ENCODE measurements at places on chromosomes 6 and 20.

- no peak overlapping the region for H3K4me3 ChIP-seq
- H3K27me3 ChIP-seq, result no peaks in the 10 kb centered on the region
- H3K27ac ChIP-seq, result no peak overlapping the region
- DNase-seq, result no peak
These were observed 159.5 kb downstream of the DLL1 start for GRCh38 chr6:170131351-170131750.

DNA sequence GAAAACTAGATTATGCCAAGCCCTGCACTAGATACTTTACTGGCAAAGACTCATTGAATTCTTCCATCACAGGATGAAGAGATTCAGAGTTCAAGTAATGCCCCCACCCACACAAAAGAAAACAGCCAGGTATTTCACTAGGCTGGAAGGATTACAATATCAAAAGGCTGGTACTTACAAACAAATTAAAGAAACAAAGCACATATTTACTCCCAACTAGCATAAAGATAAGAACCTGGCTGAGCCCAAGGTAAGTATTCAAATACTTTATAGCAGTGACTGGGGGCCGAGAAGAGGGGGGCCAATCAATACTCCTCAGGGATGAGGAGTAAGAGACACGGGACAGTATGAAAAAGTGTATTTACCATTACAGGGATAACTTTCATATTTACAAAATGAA is 3.7 kb downstream of the ACOT8 start:
- H3K27me3 ChIP-seq, result no peaks in the 10 kb centered on the region
- no peak overlapping the region for H3K4me3 ChIP-seq
- H3K27ac ChIP-seq, result no peak overlapping the region
- H3K4me1 ChIP-seq, result peaks cover 22% of the 10 kb centered on the region
- no peak for DNase-seq

DNA sequence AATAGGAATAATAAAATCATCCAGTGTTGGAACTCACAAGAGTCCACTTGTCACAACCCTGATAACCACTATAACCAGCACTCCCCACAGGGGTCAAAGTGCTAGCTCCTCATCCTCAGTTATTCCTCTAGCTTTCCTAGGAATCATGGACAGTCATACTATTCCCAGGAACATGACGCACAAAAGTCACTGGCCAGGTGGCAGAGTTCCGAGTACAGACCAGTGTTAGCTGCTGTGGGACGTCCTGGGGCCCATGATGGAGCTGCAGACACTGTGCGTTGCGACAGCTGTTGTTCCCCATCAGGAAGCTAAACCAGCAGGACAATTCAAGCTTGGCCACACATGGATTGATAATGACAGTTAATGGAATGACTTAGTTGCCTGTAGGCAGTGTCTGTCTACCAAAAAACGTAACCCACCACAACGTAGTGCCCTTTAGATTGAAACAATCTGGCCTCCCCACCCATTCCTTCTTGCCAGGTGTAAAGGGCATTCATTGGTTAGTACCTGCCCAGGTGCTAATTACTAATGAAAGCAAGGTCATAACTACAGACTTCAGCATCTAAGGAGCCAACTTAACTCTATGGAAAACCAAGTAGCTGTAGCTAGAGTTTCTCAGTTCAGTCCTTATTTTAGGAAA is 17.4 kb downstream of the EZR start:
- no peak overlapping the region for H3K27ac ChIP-seq
- H3K36me3 ChIP-seq, result no peaks in the 10 kb centered on the region
- H3K27me3 ChIP-seq, result no peaks in the 10 kb centered on the region
- peaks cover 20% of the 10 kb centered on the region for H3K4me1 ChIP-seq
- no peak overlapping the region for H3K4me3 ChIP-seq

- no peak overlapping the region for H3K27ac ChIP-seq
- H3K4me1 ChIP-seq, result no peaks in the 10 kb centered on the region
- no peak overlapping the region for H3K4me3 ChIP-seq
- no peak for DNase-seq
- no peaks in the 10 kb centered on the region for H3K27me3 ChIP-seq
- peaks cover 45% of the 10 kb centered on the region for H3K36me3 ChIP-seq
These were observed 42.4 kb downstream of the PLAGL1 start for GRCh38 chr6:143965503-143966171.

DNA sequence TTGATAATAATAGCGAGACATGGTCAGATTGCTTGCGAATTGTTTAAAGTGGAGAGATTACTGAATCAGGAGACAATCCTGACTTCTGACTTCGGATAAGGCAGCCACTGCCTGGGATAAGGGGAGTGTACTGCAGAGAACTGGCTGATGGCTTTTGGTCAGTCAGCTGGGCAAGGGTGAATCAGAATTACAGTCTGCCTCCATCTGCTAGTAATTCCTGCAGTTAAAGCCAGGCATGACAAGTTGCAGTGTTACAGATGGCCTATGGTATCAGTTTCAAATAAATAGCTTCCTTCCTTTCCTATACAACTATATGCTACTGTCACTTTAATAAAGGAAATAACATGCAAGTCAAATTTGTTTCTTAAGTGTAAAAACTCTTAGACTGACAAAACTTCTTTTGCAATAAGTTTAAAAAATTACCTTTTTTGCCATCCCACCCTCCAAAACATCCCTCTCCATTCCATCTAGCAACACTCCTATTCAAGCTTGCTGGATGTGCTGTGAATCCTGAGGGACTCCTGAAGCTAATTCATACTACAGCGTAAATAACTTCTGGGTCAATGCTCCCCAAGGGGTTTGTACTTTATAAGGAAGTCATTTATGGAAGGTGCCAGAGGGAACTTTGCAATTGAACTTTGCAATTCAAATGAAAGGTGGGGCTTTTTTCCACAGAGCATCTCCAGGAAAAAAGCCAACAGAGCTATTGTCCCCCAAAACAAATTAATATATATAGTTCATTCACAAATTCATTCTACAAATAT is 245.2 kb downstream of the ADGRB3 start:
- no peaks in the 10 kb centered on the region for H3K4me1 ChIP-seq
- no peaks in the 10 kb centered on the region for H3K36me3 ChIP-seq
- no peaks in the 10 kb centered on the region for H3K27me3 ChIP-seq
- H3K4me3 ChIP-seq, result no peak overlapping the region
- no peak overlapping the region for H3K27ac ChIP-seq
- peak; percentile 20 for DNase-seq

DNA sequence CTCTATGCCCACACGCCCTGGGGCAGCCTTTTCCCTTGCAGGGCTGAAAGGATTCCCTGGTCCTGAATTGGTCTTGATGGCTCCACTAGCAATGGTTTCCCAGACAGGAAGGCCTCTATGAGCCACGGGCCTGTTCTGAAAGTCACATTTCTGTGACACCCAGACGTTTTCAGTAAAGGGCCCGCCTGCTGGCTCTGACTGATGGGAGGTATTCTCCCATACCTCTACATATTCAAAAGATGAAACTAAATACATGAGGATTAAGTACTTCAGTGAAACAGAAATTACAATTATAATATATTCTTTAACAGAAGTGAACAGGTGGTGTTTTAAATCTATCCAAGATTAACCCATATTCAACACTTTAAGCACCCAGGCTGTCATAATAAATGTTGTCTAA is 629.8 kb downstream of the CDH26 start:
- H3K27ac ChIP-seq, result no peak overlapping the region
- no peak overlapping the region for H3K4me3 ChIP-seq
- H3K36me3 ChIP-seq, result no peaks in the 10 kb centered on the region
- DNase-seq, result no peak
- H3K4me1 ChIP-seq, result no peaks in the 10 kb centered on the region
- H3K27me3 ChIP-seq, result no peaks in the 10 kb centered on the region

DNA sequence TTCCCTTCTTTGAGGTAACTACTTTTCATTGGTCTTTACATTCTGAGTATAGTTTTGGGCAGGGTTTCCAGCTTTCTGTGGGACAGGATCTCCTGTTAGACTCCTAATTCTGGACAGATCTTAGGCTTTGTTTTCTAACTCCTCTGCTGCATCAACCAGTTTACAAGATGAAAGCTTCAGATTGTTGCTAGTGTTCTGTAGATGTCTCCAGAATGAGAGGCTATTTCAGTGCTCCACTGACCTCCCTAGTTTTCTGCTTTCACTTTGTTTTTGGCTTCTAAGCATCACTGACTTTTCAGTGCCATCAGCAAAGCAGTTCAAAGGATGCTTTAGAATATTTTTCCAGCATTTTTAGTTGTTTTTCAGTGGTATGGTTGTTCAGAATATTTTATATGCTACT is 101.4 kb downstream of the LIN28B start:
- H3K4me1 ChIP-seq, result no peaks in the 10 kb centered on the region
- no peaks in the 10 kb centered on the region for H3K36me3 ChIP-seq
- no peak for DNase-seq
- H3K4me3 ChIP-seq, result no peak overlapping the region
- H3K27me3 ChIP-seq, result peaks cover 3% of the 10 kb centered on the region

DNA sequence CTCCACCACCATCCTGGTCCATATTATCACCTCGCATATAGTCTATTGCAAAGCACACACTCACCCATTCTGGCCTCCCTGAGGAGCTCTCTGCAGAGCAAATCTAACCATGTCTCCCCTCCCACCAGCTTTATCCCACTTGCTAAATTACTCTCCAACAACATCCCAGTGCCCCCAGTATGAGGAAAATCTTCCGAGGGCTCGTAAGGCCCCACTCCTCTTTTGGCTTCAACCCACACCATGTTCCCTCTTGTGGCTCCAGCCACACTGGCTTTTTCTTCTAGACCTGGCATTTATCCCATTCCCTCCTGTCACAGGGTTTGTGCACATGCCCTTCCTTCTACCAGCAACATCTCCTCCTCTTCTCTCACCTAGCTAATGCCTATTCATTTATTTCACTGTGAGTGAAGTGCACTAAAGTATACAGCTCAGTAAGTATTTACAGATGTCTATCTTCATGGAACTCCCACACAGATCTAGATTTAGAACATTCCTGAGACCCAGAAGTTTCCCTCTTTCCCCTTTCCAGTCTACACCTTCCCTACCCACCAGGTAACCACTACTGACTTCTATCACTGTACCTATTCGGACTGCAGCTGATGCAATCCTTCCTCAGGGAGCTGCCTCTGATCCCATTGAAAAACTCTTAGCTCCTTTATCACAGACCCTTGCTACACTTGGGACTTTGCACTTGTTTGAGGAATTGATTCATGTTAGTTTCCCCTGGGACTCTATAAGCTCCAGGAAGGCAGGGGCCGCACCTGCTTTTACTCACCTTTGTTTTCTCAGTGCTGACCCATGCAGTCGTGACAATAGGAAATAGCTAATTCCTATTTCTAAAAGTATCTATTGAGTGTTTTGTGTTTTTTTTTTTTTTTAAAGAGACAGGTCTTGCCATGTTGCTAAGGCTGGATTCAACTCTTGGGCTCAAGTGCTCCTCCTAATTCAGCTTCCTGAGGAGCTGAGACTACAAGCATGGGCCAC is 15.5 kb downstream of the MRPL14 start:
- peaks cover 35% of the 10 kb centered on the region for H3K4me1 ChIP-seq
- no peak overlapping the region for H3K4me3 ChIP-seq
- H3K36me3 ChIP-seq, result peaks cover 47% of the 10 kb centered on the region

GRCh38 chr20:48339190-48339985 is 488.4 kb downstream of the PREX1 start:
- no peaks in the 10 kb centered on the region for H3K36me3 ChIP-seq
- peak overlapping the region; percentile 84 for H3K27ac ChIP-seq
- peaks cover 23% of the 10 kb centered on the region for H3K4me1 ChIP-seq

DNA sequence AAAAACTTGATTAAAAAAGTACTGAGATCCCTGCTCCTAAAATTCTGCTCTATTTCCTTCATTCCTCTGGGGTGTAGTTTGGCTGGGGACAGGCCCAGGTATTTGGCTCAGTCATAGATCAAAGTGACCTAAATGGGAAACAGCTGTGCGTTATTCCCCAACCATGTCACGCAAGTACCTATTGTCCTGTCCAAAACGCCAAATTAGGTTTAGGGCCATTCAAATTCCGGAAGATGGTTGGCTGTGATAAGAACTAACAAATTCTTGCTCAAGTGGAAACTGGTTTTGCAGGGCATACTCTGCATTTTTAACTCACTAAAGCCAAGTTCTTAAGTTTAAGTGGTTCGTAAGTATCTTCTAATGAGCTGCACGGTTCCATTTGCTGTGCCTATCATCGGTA is 147.6 kb upstream of the TMEM170B start:
- H3K36me3 ChIP-seq, result no peaks in the 10 kb centered on the region
- no peaks in the 10 kb centered on the region for H3K27me3 ChIP-seq
- no peak overlapping the region for H3K4me3 ChIP-seq
- peaks cover 5% of the 10 kb centered on the region for H3K4me1 ChIP-seq

GRCh38 chr6:107108201-107108890 is 7.0 kb downstream of the BEND3 start:
- H3K27me3 ChIP-seq, result no peaks in the 10 kb centered on the region
- H3K36me3 ChIP-seq, result peaks cover 5% of the 10 kb centered on the region
- H3K4me1 ChIP-seq, result peaks cover 11% of the 10 kb centered on the region
- no peak overlapping the region for H3K4me3 ChIP-seq
- H3K27ac ChIP-seq, result no peak overlapping the region

- no peak overlapping the region for H3K4me3 ChIP-seq
- H3K27ac ChIP-seq, result no peak overlapping the region
- no peak for DNase-seq
- no peaks in the 10 kb centered on the region for H3K4me1 ChIP-seq
- no peaks in the 10 kb centered on the region for H3K36me3 ChIP-seq
These were observed 73.8 kb upstream of the ECI2 start for GRCh38 chr6:4209196-4209595.

GRCh38 chr6:89644864-89645263 is 6.3 kb upstream of the LYRM2 start:
- H3K27ac ChIP-seq, result no peak overlapping the region
- H3K4me1 ChIP-seq, result no peaks in the 10 kb centered on the region
- no peak for DNase-seq

- peaks cover 11% of the 10 kb centered on the region for H3K27me3 ChIP-seq
- no peaks in the 10 kb centered on the region for H3K4me1 ChIP-seq
- no peaks in the 10 kb centered on the region for H3K36me3 ChIP-seq
- no peak overlapping the region for H3K27ac ChIP-seq
These were observed 237.0 kb downstream of the LRFN2 start for GRCh38 chr6:40349901-40350746.

DNA sequence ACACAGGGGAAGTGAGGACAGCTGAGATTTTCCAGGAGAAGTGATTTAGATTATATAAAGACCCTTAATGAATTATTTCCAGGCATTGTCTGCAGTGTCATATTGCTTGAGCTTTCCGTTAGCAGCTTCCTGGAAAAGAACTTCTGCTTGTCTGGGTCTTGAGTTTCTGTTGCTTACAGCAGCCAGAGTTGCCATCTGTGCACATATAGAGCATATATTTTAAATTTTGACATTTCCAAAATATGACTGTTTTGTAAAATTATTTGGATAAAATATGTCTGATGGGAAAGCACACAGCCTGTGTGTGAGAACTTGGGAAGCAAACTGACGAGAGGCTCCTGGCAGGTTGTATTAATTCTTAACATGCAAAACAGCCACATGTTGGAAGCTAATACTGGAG is 21.0 kb upstream of the NKX2-2 start:
- H3K27me3 ChIP-seq, result peaks cover 35% of the 10 kb centered on the region
- H3K36me3 ChIP-seq, result no peaks in the 10 kb centered on the region
- DNase-seq, result no peak
- H3K27ac ChIP-seq, result no peak overlapping the region
- no peaks in the 10 kb centered on the region for H3K4me1 ChIP-seq
- no peak overlapping the region for H3K4me3 ChIP-seq

- H3K27ac ChIP-seq, result no peak overlapping the region
- no peaks in the 10 kb centered on the region for H3K36me3 ChIP-seq
- peaks cover 24% of the 10 kb centered on the region for H3K27me3 ChIP-seq
- H3K4me1 ChIP-seq, result peaks cover 5% of the 10 kb centered on the region
- no peak for DNase-seq
These were observed 9.5 kb upstream of the ATRN start for GRCh38 chr20:3461211-3461771.

GRCh38 chr6:150256618-150257272 is 112.1 kb upstream of the IYD start:
- H3K4me1 ChIP-seq, result peaks cover 1% of the 10 kb centered on the region
- peaks cover 15% of the 10 kb centered on the region for H3K27me3 ChIP-seq
- no peak overlapping the region for H3K27ac ChIP-seq
- DNase-seq, result peak; percentile 47
- H3K4me3 ChIP-seq, result no peak overlapping the region

GRCh38 chr6:149150801-149151398 is 166.6 kb upstream of the TAB2 start:
- no peaks in the 10 kb centered on the region for H3K27me3 ChIP-seq
- H3K4me1 ChIP-seq, result no peaks in the 10 kb centered on the region

Measured in mesenchymal stem cell (in vitro differentiated cells and primary cell).